Vagina (tissue), 2 donors: ENCODE measurements at places on chromosomes 5 and 9.

DNA sequence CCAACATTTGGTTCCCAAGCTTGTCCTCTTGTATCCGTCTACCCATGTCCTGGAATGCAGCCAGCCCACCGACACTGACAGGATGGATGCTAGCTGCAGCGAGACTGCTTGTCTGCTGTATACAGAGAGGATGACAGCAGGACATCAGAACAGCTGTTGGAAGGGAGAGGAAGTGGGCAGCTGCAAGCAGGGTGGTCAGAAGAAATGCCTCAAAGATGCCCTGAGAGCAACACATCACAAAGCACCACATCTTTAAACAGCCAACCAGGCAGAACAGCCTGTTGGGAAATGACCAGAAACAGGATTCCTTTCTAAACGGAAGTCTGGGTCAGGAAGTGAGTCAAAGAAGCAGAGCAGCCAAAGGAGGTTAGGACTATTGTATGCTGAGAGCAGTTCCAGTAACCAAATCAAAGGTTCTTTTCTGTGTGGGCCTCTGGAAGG is 219.1 kb downstream of the NDUFS4 start:
- no peak for DNase-seq

- DNase-seq: no peak
Measured at GRCh38 chr5:103745353-103746065, 182.9 kb upstream of the NUDT12 start.

DNA sequence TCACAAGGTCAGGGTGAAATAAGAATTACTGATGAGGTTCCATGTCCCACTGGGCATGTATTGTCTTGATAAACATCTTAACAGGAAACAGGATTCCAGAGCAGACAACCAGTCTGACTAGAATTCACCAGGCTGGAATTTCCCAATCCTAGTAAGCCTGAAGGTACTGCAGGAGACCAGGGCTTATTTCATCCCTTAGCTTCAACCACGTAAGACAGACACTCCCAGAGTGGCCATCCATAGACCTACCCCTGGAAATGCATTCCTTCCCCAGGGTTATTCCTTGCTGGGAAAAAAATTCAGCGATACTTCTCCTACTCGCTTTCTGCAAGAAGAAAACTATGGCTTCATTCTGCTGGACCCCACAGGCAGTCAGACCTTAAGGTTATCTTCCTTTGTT is 785.4 kb downstream of the NR2F1-AS1 start:
- no peak for DNase-seq

GRCh38 chr9:18746631-18747030 is 272.7 kb downstream of the ADAMTSL1 start:
- no peak for DNase-seq

GRCh38 chr5:151600069-151600665 is 9.0 kb upstream of the FAT2 start:
- no peak for DNase-seq

DNA sequence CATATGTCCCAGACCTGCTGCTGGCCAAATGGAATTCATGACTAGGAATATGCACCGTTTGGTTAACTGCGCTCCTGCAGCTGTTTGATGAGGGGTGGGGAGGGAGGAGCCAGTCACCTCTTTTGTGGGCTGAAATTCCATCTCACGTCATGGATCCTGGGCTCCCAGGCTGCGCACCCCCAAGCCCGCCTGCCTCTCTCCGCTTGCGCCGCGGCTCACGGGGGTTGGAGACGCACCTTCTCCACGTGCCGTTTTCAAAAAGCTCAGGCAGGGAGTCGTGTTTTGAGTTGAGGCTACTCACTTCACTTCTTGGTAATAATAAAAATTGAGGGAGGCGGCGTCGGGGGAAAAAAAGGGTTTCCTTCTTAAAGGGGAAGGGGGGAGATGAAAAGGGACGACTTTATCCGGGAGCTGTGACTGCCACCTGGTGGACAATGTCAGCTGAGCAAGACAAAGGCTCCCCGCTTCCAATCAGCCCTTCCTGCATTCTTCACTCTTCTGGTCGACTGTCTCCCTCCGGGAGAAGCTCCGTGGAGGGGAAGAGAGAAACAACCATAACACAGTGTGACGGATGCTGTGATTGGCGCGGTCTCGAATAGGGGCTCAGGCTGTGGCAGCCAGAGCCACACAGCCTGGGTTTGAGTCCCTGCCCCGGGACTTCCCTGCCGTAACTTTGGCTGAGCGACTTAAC is 15.9 kb upstream of the C5orf47 start:
- no peak for DNase-seq

DNA sequence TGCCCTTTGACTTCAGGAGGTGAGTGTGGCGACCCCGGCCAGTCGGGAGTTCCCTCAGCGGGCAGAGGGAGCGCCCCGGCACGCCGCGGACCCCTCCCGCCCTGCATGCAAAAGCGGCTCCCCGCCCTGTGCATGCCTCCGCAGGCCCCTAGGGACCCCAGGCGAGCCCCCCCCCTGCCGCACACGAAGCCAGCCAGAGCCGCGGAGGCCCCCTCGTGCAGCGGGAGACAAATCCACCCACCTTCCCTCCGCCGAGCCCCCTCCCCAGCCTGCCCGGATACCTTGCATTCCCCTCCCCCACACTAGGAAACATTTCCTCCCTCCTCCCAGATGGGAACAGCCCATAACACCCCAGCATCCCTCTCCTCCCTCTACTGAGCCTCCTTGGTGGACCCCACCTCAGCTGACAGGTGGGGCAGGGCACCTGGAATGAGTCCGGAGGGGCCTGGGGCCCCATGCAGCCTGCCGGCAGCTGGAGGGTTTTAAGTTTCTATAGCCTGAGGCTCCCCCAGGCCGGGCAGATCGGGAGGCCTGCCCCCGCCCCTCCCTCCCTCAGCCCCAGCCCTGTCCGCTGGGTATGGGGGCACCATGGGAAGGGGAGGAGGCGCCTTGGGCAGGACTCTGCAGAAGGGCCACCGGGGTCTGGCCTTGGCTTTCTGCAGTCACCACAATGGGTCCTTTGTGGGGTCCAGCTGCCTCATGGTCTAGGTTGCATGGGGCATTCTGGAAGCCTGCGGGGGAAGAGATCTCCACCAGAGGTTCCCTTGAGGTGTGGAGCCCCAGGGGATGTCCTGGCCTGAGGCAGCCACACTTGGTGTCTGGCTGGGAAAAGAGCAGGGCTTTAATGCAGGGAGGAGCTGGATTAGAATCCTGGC is 601 bp downstream of the ERGIC1 start:
- no peak for DNase-seq

DNA sequence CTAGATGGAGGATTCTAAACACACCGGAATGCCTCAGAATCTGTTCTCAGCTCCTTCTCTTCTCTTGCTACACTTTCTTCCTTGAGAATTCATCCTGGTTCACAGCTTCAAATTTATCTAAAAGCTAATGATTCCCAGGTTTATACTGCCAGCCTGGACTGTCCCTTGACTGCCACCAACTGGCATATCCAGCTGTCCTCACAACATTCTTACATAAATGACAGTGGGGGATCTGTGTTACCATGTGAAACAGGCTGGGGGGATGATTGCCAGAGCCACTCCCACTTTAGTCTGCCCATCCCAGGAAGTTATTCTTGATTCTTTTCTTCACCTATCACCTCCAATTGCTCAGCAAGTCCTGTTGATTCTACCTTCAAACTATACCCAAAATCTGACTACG is 27.2 kb upstream of the ZFR start:
- DNase-seq: no peak

DNA sequence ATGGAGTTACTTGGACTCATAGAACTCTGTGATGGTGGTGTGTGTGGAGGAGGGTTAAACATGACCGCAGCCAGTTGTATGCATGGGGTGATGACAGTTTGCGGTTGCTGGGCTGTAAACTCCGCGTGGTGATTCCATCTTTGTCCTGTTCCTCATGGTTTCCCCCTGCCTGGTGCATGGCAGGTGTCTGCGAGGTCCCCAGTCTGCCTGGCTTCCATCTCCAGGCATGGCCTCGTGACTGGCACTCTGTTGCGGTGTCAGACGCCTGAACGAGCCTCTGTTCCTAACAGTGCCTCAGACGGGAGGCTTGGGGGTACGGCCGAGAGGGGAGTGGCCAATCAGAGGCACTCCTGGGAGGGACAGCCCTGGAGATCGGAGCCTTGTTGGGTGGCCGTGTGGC is 33.9 kb upstream of the SH3PXD2B start:
- no peak for DNase-seq

GRCh38 chr5:10235350-10235749 is 14.3 kb downstream of the ATPSCKMT start:
- no peak for DNase-seq

GRCh38 chr9:34349324-34349723 is 20.0 kb downstream of the NUDT2 start:
- no peak for DNase-seq

GRCh38 chr5:138460032-138460693 is 5.1 kb upstream of the EGR1 start:
- DNase-seq: no peak

GRCh38 chr9:79001012-79001411 is 570.8 kb upstream of the TLE4 start:
- no peak for DNase-seq

DNA sequence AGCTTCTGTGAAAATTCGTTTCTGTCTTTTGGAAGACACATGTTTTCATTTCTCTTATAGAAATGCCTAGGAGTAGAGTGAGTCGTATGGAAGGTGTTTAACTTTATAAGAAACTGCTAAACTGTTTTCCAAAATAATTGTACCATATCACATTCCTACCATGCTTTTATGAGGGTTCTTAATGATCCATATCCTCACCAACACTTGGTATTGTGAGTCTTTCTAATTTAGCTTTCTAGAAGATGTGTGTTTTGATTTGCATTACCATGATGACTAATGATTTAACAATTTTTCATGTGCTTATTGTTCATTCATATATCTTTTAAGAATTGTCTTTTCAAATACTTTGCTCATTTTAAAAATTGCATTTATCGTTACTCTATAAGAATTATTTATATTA is 223.6 kb downstream of the COMMD10 start:
- DNase-seq: no peak

DNA sequence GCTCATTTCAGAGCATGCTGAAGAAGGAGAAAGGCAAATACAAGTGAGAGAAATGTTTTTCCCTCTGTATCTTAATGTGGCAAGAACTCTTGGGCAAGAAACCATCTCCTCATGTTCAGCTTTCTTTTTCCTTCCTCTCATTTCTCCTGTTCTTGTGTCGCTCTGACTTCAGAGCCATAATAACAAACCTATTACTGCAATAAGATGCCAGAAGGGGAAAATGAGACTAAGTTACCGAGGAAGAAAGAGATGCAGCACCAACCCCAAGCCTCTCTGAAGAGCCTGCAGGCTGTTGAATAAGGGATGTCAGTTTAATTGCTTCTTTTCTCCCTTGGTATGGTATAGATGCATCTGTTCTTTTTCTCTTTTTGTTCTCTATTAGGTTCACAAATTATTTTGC is 170.1 kb upstream of the GLRA1 start:
- no peak for DNase-seq

DNA sequence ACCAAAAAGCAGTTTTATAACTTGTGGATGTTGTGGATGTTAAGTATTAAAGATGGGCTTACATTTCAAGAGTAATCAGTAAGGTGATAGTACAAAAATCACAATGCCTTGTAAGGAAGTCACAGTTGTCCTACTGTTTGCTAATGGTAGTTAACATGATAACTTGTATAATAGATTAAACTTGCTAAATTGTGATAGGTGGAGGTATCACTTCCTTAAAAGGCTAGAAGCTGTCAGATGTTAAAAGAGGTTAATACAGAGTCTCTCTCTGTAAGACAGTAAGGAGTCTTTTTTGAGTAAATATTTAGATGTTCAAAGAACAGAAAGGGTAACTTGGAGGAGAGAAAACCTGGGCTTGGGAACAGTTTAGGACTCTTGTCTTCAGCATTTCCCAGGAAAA is 14.2 kb upstream of the MACIR start:
- no peak for DNase-seq

DNA sequence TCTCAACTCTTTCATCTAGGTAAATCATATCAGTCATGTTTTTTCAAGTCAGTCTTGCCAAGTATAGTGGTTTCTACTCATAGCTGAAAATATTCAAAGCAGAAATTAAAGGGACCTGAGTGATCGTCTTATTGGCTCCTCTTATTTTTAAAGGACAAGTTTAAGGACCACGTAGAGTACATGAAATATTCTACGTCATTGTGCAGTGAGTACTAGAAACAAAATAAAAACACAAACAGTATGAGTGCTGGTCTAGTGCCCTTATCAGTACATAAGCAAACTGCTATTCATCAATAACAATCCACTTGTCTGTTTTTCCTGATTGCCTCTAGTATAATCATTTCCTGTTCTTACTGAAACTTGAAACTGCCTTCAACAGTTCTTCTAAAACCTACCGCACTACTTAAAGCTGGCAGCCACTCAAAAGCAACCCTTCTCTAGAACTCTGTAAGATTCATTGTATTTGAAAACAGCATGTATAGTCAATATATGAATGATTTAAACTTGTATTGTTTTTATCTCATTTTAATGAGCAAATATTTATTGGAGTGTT is 853.7 kb downstream of the TAF11L14 start:
- DNase-seq: no peak

GRCh38 chr5:40401284-40402006 is 278.3 kb upstream of the PTGER4 start:
- no peak for DNase-seq

DNA sequence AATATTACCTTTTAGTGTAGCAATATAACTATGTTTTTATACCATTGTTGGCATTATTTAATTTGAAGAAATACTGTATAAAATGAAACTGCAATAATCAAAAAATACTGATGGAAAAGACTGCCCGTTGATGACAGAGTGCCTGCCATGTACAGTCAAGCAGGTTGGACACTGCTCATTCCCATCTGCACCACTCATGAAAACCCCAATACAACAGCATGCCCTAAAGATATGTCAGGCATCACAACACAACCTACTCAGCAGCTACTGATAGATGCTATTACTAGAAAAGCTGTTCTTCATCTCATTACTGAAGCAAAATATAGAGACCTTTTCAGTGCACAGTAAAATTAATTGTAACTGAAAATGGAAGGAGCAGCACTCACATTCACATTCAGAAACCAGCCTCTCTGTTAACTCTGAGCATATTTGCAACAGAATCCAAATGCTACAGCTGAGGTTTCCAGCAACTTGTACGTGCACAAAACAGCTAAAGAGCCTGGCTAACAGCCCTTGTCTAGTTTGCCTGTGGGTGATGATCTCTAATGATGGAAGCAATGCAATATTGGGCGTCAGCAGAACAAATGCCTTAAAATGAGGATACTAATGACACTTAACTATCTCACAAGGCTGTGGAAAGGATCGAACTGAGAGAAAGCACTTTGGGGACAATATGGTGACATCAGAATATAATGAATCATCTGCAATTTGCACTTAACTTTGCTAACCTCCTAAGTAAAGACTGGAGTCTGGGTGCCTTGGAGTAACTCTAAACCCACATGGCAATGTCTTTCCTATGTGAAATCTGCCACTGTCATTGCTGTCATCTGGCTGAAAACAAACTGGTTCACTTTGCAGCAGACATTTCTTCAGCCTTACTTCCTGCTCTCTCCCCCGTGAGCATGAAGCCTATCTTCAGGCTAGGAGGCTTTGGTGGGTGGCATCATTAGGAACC is 195.3 kb upstream of the RASEF start:
- DNase-seq: no peak
